ENCODE measurements at places on chromosomes 16 and 17.

GRCh38 chr16:82016263-82016662 is 5.0 kb upstream of the SDR42E1 start:
- no peak for DNase-seq
- H3K27ac ChIP-seq, result no peak overlapping the region

DNA sequence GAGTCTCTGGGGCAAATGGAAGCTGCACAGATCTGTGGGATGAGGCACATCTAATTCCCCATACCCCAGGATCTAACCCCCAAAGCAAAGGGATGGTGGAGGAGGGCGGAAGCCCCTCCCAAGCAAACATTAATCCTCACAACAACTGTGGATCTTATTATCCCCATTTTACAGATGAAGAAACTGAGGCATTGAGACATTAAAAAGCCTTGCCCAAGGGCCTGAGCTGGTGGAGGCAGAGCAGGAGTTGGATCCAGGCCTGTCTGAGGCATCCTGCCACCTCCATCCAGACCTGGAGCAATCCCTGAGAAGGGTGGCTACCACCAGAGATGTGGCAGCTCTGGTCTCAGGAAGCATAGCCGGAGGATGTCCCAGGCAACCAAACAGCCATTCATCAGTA is 17.7 kb upstream of the CBFB start:
- H3K27ac ChIP-seq, result no peak overlapping the region
- no peak overlapping the region for H3K4me3 ChIP-seq
- peaks cover 14% of the 10 kb centered on the region for H3K27me3 ChIP-seq
- DNase-seq, result no peak
- H3K36me3 ChIP-seq, result no peaks in the 10 kb centered on the region
- peaks cover 15% of the 10 kb centered on the region for H3K4me1 ChIP-seq

- peaks cover 100% of the 10 kb centered on the region for H3K4me1 ChIP-seq
- H3K27me3 ChIP-seq, result no peaks in the 10 kb centered on the region
- peaks cover 71% of the 10 kb centered on the region for H3K36me3 ChIP-seq
- peak overlapping the region; percentile 34 for H3K4me3 ChIP-seq
- no peak for DNase-seq
- peak overlapping the region; percentile 86 for H3K27ac ChIP-seq
Observed at GRCh38 chr16:68286153-68287074, 22.1 kb downstream of the SLC7A6 start.

- H3K27me3 ChIP-seq, result peaks cover 38% of the 10 kb centered on the region
- H3K4me3 ChIP-seq, result no peak overlapping the region
- no peak for DNase-seq
- H3K27ac ChIP-seq, result no peak overlapping the region
- H3K36me3 ChIP-seq, result no peaks in the 10 kb centered on the region
- peaks cover 17% of the 10 kb centered on the region for H3K4me1 ChIP-seq
Observed at GRCh38 chr17:19364699-19365498, 2.4 kb upstream of the B9D1 start.

DNA sequence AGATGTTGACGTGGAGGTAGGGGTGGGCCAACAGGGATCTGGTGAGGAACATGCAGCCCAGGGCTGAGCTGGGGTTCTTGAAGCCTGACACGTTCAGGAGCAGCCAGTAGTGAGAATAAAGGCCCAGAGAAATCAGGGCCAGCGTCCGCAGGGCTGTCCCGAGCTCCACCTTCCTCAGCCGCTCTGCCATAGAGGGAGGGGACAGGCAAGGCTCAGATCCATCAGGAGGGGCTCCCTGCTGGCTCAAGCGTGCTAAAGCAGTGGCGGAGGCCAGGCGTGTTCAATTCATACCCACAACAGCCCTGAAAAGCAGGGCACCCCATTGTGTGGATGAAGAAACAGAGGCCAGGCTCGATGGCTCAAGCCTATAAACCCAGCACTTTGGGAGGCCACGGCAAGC is 8.3 kb upstream of the FDXR start:
- H3K27me3 ChIP-seq, result peaks cover 27% of the 10 kb centered on the region
- no peaks in the 10 kb centered on the region for H3K36me3 ChIP-seq
- no peak overlapping the region for H3K27ac ChIP-seq
- no peak overlapping the region for H3K4me3 ChIP-seq

- DNase-seq, result no peak
- H3K36me3 ChIP-seq, result peaks cover 13% of the 10 kb centered on the region
- H3K27me3 ChIP-seq, result no peaks in the 10 kb centered on the region
- H3K4me1 ChIP-seq, result peaks cover 15% of the 10 kb centered on the region
- H3K27ac ChIP-seq, result no peak overlapping the region
Observed at GRCh38 chr16:16005721-16006120, 56.3 kb downstream of the ABCC1 start.

DNA sequence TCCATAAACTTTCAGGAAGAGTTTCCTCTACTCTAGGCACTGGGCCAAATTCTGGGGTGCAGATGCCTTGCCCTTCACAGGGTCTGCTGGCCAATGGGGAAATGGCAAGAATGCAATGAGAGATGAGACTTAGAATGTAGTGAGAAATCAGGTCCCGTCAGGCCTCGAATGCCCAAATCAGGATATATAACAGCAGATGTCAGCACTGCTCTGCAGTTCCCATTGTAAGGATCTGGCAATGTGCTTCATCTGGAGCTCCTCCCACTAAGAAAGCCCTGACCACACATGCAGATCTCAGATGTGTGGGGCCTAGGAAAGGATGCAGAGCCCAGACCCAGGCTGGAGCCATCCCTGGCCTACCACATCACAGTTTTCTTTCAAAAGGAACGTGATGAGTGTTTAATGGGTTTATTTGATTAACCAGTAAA is 13.9 kb upstream of the LPCAT2 start:
- no peak overlapping the region for H3K4me3 ChIP-seq
- no peak overlapping the region for H3K27ac ChIP-seq
- no peaks in the 10 kb centered on the region for H3K36me3 ChIP-seq
- DNase-seq, result no peak

GRCh38 chr17:67359960-67360791 is 6.2 kb downstream of the PSMD12 start:
- H3K36me3 ChIP-seq, result peaks cover 17% of the 10 kb centered on the region
- DNase-seq, result peak; percentile 34
- peaks cover 8% of the 10 kb centered on the region for H3K4me1 ChIP-seq

GRCh38 chr16:13921328-13921727 is 1.4 kb downstream of the ERCC4 start:
- peaks cover 4% of the 10 kb centered on the region for H3K36me3 ChIP-seq
- H3K27ac ChIP-seq, result no peak overlapping the region
- H3K4me1 ChIP-seq, result peaks cover 6% of the 10 kb centered on the region
- no peak overlapping the region for H3K4me3 ChIP-seq
- DNase-seq, result no peak
- no peaks in the 10 kb centered on the region for H3K27me3 ChIP-seq

DNA sequence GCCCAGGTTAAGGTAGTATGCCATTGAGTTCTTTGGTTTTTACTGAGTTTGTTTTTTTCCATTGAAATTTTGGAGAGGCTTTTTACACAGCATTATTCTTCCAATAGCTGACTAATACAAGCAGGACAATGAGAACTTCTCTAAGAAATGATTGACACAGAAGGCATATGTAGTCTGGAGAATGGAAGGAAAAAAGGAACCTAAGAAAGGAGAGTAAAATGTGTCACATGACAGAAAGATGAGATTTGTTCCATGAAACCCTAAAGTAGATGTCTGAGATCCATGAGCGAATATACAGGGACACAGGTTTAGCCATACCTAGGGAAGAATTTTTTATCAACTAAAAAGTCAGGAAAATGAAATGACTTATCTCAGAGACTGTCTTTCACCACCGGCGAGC is 80.7 kb downstream of the AKAP1 start:
- DNase-seq, result no peak
- H3K27ac ChIP-seq, result no peak overlapping the region
- no peaks in the 10 kb centered on the region for H3K4me1 ChIP-seq
- H3K27me3 ChIP-seq, result no peaks in the 10 kb centered on the region
- no peak overlapping the region for H3K4me3 ChIP-seq
- no peaks in the 10 kb centered on the region for H3K36me3 ChIP-seq

- H3K4me1 ChIP-seq, result peaks cover 5% of the 10 kb centered on the region
- H3K27me3 ChIP-seq, result no peaks in the 10 kb centered on the region
- no peak for DNase-seq
- no peaks in the 10 kb centered on the region for H3K36me3 ChIP-seq
- no peak overlapping the region for H3K27ac ChIP-seq
- H3K4me3 ChIP-seq, result no peak overlapping the region
Observed at GRCh38 chr17:66580956-66581391, 253.9 kb upstream of the CACNG5 start.

- H3K27ac ChIP-seq, result no peak overlapping the region
- H3K36me3 ChIP-seq, result no peaks in the 10 kb centered on the region
- H3K27me3 ChIP-seq, result peaks cover 16% of the 10 kb centered on the region
Observed at GRCh38 chr17:1120596-1121441, 59.0 kb downstream of the ABR start.

DNA sequence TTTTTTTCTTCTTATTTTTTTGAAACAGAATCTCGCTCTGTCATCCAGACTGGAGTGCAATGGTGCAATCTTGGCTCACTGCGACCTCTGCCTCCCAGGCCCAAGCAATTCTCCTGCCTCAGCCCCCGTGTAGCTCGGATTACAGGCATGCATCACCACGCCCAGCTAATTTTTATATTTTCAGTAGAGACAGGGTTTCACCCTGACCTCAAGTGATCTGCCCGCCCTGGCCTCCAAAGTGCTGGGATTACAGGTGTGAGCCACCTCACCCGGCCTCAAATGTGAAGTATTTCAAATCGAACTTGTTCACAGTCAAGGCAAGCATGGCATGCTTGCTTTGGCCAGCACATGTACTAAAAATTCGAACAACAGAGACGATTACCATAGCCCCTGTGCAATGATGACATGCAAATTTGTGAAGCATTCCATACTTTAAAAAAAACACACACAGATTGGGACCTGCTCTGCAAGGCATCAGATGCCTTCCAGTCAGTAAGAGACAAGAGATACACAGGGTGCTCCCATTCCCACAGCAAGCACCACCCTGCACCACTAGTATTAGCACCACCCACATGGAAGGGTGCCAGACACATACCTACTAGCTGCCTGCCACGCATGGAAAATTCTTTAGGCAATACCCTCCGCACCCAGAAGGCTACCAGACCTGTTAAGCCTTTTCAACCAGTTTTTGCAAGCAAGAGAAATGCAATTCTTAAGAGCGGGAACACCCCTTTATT is 47.2 kb downstream of the ANKRD11 start:
- H3K27me3 ChIP-seq, result no peaks in the 10 kb centered on the region
- no peak for DNase-seq
- peak overlapping the region; percentile 88 for H3K27ac ChIP-seq
- H3K4me3 ChIP-seq, result peak overlapping the region; percentile 14
- peaks cover 94% of the 10 kb centered on the region for H3K4me1 ChIP-seq

DNA sequence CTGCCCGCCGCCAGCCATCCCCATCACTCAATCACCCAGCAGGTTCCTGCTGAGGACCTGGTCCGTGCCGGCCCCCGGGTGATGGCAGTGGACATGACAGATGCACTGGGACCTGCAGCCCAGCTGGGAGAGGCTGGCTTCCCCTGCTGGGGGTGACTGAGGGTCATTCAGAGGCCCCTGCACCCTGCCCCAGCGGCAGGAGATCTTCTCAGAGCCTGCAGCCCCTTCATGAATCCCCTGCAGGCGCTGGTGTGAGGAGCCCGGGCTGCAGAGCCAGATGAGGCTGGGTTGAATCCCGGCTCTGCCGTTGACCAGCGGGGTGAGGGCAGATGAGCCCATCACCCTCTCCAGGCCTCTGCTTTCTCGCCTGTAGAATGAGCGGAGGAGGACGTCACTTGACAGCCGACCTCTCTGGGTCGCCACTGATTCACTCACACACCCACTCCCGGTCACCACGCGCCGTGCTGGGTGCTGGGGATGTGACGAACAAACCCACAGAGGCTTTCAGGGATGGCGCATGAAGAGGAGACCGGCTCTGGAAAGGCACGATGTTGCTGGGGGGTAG is 95.2 kb upstream of the CIBAR2 start:
- no peak overlapping the region for H3K27ac ChIP-seq
- H3K27me3 ChIP-seq, result no peaks in the 10 kb centered on the region
- DNase-seq, result no peak

DNA sequence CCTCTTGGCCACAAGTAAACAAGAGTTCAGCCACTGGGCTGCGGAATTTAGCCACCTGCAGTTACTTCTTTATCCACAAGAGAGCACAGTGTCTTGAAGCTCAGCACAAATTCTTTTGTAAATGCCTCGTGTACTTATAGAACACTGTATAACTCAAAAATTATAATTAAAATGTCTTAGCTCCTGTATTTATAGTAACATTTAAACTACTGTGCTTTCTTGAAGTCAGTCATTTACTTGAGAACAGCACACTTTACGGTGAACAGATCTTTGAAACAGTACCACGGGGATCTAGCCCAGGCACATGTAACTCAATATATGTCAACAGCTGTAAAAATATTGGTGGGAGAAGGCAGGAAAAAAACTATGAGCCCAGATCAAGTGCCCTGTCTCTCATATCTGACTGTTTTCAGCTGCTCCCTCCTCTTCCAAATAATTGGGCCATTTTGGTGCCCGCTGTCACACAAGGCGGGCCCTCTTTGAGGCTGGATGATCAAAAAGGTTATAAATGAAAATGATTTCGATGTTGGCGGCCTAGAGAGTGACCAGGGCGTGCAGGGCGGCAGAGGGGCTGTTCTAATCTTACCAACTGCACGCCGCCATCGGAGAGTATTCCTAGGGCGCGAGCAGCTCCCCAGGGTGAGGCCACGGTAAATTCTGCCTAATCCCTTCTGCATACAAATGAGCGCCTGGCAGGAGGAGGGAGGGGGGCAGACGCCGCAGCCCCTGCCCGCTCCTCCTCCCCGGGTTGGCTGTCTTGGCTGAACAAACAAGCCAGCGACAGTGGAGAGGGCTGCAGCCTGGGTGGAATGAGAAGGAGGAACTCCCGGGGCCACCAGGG is 183.2 kb downstream of the C16orf78 start:
- no peaks in the 10 kb centered on the region for H3K36me3 ChIP-seq
- H3K4me3 ChIP-seq, result no peak overlapping the region
- no peaks in the 10 kb centered on the region for H3K27me3 ChIP-seq
- peaks cover 18% of the 10 kb centered on the region for H3K4me1 ChIP-seq
- DNase-seq, result no peak

DNA sequence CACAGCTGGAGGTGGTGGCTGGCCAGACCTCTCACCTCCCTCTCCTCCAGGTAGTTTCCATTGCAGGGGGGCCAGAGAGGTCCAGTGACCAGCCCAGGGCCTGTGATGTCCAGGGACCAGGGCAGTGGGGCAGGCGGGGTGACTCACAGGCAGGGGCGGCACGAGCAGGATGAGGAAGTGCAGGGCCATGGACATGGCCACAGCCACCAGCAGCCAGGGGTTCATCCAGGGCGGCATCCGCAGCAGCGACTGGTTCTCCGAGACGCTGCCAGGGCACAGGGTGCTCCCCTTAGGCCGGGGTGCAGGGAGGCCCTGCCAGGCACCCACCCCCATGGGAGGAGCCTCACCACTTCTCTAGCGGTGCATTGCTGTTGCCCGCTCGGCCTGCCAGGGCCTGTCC is 12.9 kb upstream of the P2RX1 start:
- DNase-seq, result no peak
- H3K36me3 ChIP-seq, result peaks cover 84% of the 10 kb centered on the region
- no peak overlapping the region for H3K4me3 ChIP-seq
- no peaks in the 10 kb centered on the region for H3K4me1 ChIP-seq
- no peak overlapping the region for H3K27ac ChIP-seq

- no peaks in the 10 kb centered on the region for H3K27me3 ChIP-seq
- no peak overlapping the region for H3K4me3 ChIP-seq
- H3K27ac ChIP-seq, result no peak overlapping the region
- no peaks in the 10 kb centered on the region for H3K4me1 ChIP-seq
Observed at GRCh38 chr16:87459027-87459426, 33.8 kb downstream of the ZCCHC14 start.

- no peak overlapping the region for H3K4me3 ChIP-seq
- no peaks in the 10 kb centered on the region for H3K36me3 ChIP-seq
- no peaks in the 10 kb centered on the region for H3K4me1 ChIP-seq
- DNase-seq, result no peak
Observed at GRCh38 chr16:71473891-71474290, 11.8 kb upstream of the ZNF23 start.

All from thymus (tissue), 14 donors.